ENCODE measurements at places on chromosomes 11 and 22.
A peak's percentile ranks its signal among the peaks of the same experiment; 100 is the strongest.

DNA sequence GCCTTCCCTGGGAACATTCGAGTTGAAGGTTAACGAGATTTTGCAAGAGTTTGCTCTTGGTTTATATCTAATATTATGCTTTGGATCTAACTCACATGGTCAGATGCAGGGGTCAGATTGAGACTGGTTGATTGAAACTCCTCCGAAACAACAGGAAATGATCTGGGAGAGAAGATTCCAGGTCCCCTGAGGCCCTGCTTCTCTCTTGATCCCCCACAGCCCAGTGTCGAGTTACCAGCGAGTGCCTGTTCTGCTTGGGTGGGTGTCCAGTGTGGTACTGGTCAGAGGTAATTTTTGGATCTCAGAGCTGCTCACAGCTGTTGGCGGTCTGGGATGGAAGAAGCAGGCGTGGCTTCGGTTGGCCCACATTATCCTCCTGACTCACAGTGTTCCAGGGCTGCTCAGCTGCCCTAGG lies 9.2 kb downstream of the FBLN1 start:
- no peak for DNase-seq

DNA sequence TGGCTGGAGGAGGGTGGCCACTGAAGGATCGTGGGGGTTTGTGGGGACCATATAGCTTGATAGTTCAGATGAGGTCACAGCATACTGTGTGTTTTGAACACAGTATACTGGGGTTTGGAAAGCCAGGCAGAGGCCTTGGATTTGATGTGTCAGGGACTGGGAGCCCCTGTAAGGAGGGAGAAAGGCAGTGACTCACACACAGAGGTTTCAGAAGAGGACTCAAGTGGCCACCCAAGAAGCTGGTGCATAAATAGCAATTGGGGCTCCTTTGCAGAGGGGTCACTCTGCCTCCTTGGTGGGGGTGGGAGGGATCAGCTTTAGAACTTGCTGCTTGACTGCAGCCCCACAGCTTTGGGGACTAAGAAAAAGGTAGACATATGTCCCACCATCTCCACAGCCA lies 39.3 kb downstream of the SLC5A1 start:
- no peak for DNase-seq

GRCh38 chr22:35467681-35468434 lies 67.9 kb downstream of the MCM5 start:
- no peak for DNase-seq

DNA sequence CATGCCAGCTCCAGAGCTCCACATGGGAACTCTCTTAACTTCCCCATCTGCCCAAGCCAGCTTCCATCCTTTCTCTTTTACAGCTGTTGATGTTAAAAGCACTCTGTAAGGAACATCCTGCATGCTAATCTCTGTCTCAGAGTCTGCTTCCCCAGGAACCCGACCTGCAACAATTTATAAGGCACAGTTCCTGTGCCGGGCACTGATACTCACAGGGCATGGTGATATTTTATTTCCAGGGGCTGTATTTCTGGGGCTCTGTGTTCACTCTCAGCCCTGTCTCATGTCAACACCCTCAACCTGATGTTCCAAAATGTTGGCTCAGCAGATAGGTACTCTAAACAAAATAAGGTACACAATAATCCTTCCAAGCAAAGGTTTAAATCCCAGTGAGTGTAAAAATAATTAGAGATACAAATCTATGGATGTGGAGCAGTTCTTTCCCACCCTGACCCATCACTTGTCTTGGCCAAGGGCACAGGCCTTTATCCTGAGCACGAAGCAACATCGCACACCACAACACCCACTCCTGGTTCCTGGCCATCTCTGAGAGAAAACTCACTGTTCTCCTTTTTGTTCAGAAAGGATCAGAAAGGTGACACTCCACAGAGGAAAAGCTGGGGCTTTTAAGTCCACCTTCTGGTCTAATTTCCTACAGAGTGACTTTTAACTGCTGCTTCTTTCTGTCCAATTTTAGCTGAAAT lies 44.8 kb upstream of the C11orf87 start:
- no peak for DNase-seq

GRCh38 chr11:113721462-113722066 lies 15.5 kb upstream of the TMPRSS5 start:
- no peak for DNase-seq

DNA sequence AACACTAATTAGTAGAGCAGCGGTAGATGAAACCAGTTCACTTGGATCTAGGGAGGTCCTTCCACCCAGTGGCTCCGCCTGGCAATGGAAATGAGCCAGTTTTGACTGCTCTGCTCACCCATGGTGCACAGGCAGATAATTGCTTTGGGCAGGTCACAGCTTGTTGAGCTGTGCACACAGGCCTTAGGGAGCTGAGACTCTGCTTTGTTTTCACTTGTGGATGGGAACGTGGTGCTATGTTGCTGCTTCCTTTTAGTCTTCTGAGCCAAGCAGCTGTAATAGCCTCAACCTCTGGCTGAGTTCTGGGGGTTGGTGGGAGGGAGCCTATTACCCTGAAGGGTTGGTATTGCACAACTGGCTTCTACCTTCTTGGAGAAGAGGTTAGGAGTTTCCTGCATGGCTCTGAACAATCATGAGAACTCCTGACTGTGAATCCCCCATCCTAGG lies 262.3 kb upstream of the MTNR1B start:
- no peak for DNase-seq

DNA sequence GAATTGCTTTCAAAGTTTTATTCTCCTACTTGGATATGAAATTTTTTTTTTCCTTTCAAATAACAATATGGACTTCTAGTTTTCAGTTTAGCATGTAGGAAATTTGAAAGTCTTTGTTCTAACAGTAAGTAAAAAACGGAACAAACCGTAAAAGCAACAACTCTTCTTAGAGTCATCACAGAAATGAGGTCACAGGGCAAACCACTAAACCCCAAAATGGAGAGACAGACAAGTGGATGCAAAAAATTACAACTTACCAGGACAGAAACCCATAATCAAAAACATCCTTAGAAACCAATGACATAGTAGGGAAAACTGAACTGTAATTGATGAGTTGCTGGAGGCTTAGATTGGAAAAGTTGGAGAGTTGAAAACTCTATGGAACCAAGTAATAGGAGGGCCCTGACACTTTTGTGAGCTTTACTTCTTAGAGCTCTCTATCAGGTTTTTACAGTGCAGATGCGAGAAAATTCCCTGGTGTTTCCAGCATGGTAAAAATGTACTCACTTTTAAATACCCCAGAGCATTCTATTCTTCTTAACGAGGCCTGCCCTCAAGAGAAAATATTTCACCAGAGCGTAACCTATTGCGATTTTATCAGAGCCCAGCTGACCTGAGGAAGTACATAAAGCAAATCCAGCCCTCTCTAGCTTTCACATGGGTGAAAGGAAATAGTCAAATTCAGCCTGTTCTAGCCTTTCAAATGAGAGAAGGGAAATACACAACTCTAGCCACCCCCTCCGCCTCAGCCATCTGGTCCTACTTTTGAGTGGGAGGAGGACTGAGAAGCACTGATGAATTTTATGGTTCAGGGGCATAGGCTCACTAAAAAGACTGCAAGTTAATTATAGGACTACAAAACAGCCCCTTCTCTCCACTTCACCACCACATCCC lies 39.1 kb downstream of the CASP12 start:
- DNase-seq, result no peak

DNA sequence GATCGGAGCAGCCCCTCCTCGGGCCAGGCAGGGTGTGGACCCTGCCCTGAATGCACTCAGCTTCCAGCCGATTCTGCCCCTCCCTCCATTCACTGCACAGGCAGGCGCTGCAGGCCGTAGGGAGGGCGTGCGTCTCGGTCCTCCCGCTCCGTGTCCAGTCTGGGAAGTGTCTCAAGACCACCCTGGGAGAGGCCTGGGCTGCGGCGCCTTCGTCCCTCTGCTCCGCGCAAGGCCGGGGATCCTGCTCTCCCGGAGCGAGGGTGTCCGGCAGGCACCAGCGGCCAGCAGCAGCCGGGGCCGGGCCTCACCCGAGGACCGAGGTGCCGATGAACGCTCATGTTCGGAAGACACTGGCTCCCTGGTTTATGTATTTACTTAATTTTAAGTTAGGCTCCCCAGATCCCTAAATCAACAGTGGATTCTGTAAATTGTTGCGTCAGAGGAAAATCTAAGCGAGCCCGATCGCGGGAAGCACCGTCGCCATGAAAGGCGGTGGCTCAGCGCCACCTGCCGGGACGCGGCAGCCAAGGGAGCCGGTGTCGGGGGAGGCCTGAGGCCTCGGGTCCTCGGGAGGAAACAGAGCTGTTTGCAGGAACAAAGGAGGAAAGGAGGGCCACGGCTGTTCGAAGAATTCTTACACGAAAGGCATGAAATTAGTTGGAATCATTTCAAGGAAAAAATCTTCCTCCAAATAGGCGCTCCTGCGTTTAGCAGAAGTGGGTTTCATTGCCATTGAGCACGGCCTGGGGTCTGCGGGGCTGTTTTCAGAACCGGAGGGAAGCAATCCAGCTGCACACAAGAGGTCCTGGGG lies 195.3 kb downstream of the BRD1 start:
- no peak for DNase-seq

DNA sequence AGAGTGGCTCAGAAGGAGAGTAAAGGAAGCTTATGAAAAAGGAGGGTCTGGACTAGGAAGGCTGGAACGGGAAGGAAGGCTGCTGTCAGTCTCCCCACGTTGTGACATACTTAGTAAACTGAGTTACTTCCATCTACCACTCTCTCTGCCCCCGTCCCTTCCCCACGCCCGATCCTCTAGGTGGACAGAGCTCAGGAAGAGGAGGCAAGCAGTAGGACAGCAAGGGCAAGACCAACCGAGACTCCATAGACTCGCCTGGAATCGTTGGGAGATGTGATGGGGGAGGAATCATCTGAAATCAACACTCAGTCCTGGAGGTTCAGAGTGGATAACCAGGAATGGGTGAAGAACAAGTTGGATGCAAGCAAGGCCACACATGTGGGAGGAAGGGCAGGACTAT lies 240.7 kb downstream of the BUD13 start:
- no peak for DNase-seq

GRCh38 chr11:561148-562003 lies 606 bp downstream of the RASSF7 start:
- DNase-seq, result no peak

- DNase-seq, result no peak
Measured at GRCh38 chr11:9895006-9895405, 231.1 kb downstream of the SWAP70 start.

GRCh38 chr11:133038850-133039249 lies 493.5 kb downstream of the OPCML start:
- no peak for DNase-seq

DNA sequence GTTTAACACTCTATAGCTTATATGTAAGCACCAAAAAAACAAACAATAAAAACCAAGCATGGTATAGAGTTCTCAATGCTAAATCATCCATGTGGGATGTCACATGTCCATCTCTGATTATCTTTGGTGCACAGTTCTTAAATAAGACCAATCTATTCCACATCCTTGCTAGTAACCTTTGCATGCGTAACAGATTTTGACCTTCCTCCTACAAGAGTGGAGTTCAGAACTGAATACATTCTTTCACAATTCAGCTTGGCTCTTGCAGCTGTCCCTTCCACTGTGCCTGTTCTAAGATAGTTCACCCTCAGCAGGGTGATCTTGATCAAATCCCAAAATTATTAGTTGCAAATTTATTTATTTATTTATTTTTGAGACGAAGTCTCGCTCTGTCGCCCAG lies 21.1 kb downstream of the PRR14L start:
- no peak for DNase-seq

- no peak for DNase-seq
Measured at GRCh38 chr11:125069796-125070195, 6.7 kb downstream of the SLC37A2 start.

- DNase-seq, result no peak
Measured at GRCh38 chr11:62130283-62131169, 6.7 kb downstream of the INCENP start.

DNA sequence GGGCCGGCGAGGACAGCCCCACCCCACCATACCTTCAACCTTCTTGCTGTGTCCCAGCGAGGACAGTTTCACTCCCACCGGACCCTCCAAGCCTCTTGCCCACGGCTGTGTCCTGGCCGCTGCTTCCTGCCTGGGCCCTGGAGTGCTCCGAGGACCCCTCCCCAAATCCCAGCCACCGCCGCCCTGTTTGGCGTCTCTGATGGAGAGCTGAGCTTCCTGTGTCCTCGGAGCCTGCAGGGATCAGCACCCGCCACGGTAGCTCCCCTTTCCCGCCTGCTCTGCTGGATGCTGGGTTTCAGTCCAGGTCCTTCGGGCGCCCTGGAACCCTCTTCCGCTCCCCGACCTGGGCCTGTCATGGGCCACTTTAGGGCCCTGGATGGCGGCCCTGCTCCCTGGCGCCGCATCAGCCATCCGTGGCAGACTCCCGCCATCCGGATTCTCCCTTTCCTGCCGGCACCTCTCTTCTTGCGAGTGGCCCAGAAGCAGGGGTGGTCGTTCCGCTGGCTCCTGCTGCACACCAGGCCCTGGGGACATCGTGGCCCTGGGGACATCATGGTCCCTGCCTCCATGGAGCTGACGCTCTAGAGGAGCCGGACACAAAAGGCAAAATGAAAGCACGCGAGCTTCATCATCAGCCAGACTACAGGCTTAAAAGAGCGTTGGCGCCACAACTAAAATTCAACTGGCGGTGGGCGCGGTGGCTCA lies 34.3 kb upstream of the GAL start:
- DNase-seq, result no peak

DNA sequence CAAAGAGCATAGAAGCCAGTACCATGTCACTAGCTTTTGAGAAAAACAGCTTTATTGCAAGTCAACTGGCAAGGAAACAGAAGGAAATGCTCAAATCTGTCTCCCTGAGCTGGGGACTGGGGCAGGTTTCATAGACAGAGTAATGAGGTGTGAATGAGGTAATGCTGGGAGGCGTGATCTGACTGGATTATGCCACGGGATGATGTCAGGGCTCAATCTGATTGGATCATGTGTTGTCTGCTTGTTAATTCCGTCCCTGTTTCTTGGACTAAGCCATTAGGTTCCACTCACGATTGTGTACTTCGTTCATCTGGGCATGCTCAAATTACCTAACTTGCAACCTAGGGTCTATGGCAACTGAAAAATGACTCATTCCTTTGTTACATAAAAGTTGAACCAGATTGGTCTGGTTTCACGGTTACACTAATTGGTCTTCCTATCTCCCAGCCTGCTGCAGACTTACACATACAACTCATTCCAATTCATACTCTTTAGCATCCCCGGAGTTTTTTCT lies 20.2 kb upstream of the OR10A5 start:
- no peak for DNase-seq

DNA sequence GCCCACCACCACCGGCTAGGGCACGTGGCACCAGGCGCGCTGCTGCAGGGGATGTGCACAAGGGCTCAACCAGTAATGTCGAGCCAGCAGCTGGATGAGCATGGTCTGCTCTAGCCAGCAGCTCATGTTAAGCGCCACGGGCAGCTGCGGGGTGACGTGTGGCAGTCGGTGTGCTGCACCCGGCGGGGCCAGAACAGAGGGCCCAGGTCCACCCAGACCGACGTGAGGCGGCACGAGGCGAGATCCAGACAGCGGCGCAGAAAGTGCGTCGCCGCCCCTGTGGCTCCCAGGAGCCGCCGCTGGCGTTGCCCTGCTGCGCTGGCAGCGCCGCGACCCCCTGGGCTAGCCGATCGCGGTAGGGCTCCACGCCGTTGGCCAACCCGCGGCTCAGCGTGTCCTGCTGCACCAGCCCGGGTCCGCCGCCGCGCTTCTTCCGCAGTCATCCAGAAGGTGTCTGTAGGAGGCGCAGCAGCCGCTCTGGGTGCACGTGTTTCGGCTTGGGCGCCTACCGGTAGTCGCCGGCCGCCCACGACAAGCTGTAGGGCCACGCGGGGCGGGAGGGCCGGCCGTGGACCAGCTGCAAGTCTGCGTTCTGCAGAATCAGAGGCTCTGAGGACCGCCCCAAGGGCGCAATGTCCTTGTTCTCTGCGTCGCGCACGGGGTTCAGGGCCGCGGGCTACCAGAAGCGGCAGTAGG lies 4.6 kb upstream of the GALR3 start:
- DNase-seq, result peak; percentile 43

GRCh38 chr11:11409901-11410300 lies 56.9 kb upstream of the CSNK2A3 start:
- DNase-seq, result no peak
